Gastroesophageal sphincter (tissue), 4 donors: ENCODE measurements at places on chromosomes 12 and 14. TPM values are rescaled to one million over a fixed set of nuclear protein-coding genes. Genes with fewer than 3 reads are reported as not detected.

Gene CEP128
- 3.8 TPM for total RNA-seq

- no peak for ATAC-seq
Observed at GRCh38 chr12:45315462-45315861, 99.6 kb downstream of the ANO6 start.

DNA sequence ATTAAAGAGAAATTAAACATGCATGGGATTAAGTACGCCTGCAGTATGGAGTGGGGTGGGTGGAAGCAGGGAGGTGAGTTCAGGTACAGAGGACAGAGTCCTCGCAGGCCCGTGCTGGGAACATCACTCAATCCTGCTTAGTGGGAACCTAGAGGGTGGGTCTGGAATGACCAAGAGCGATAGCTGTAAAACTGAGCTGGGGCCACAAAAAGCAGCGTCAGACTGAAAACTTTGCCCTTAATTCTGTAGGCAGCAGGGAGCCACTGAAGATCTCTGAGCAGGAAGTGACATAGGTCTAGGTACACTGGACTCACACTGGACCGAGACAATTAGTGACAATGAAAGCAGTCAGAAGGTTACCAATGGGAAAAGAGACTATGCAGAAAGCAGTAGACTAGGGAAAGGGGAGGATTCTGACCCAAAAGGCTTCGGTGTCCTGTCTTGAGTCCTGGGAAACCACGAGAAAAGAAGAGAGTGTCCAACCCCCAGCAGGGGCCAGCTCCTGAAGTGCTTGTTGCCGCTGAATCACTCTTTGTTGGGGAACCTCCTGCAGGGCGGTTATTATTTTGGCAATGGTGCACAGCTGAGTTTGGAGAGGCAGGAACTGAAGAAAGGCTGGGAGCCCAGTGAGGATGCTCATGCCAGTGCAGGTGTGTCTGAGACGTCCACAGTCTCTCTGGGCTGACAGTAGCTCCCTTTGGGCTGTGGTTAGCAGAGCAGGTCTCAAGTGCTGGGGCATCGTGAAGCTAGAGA is 97.4 kb downstream of the PLXNC1 start:
- no peak for ATAC-seq

Gene CD163L1
- total RNA-seq: 0.42 TPM

- ATAC-seq: no peak
Observed at GRCh38 chr14:96263347-96264199, 7.6 kb downstream of the BDKRB1 start.

Gene METTL17
- total RNA-seq: 57.2 TPM

DNA sequence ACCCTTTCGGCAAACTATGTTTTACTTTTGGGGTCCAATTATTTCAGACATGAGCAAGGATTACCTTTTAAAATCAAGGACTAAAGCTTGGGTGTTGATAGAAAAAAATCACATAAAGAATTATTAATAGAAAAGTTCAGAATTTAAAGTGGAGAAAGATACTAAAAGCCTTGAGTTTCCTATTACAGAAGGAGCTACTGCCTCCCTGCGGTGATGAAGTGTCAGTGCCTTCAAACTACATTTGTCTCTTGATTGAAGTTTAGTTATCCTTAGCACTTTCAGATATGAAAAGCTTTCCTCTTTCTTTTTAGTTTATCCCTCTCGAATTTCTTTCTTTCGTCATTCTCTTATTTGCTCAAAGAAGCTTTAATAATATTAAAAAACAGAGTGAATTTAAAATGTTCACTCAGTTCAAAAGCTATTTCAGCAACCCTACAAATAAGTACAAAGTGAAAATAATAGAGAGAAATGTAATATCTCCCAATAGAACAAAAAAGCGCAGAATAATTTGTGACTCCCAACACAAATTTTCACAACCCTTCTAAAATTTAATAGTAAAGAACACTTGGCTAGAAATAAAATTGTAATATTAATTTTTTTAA is 87.6 kb downstream of the SEC23A start:
- ATAC-seq: no peak

Gene OTUB2
- total RNA-seq: 0.84 TPM

- ATAC-seq: no peak
Observed at GRCh38 chr14:51014086-51014485, 69.8 kb upstream of the PYGL start.

Gene TBX5
- total RNA-seq: 21.2 TPM

DNA sequence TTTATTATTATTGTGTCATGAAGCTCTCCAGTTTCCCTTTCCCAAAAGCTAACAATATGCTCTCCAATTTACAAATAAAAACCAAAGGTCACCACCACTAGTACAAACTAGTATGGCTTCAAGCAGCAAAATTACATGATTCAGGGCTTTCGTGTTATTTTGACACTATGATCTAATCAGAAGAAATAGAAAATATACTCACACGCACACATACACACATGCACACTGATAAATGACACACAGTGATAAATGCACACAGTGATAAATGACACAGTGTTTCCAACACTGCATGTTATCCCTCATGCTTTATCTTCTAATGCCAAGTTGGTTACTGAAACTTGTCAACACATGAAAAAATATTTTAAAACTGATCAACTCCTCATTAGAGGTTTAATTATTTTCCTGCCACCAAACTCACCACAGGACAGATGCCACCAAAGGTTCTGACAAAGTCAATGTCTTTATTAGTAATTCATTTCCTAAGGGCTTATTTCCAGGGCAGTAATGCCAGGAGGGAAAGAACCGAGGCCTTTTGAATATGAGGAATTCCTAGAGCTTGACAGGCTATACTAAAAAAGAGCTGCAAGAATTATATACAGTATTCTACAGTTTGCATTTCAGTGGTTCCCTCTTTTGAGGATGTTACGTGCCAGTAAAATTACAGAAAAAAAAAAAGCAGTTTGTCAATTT is 82.4 kb downstream of the PPP2R5E start:
- no peak for ATAC-seq

- ATAC-seq: no peak
Observed at GRCh38 chr12:2101359-2101758, 48.6 kb downstream of the CACNA1C start.

Gene EGLN3
- total RNA-seq: 31.8 TPM
